Fibroblast of skin of left biceps (primary cell): ENCODE measurements at places on chromosomes 3 and 15.

DNA sequence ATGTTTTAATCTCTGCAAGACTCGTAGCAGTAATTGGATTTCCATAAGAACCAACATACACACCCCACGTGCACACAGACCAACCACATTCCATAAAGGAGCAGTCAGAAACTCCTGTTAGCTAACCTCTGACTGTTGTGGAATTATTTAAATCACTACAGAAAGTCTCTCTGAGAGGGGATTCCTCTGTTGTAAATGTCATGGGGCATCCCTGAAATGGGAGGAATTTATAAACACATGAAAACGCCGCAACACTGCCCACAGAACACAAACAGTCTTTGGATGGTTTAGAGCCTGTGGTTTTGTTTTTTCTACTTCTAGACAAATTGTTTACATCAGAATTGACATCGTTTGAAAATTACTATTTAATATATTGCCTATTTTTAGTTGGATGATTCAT is 740.1 kb upstream of the GRM7 start:
- DNase-seq: no peak

- DNase-seq: no peak
Measured at GRCh38 chr3:9732080-9732739, 675 bp downstream of the BRPF1 start.

- DNase-seq: no peak
Measured at GRCh38 chr3:104397713-104398112, 969.0 kb upstream of the ALCAM start.

GRCh38 chr3:79329154-79329553 is 438.6 kb downstream of the ROBO1 start:
- no peak for DNase-seq

DNA sequence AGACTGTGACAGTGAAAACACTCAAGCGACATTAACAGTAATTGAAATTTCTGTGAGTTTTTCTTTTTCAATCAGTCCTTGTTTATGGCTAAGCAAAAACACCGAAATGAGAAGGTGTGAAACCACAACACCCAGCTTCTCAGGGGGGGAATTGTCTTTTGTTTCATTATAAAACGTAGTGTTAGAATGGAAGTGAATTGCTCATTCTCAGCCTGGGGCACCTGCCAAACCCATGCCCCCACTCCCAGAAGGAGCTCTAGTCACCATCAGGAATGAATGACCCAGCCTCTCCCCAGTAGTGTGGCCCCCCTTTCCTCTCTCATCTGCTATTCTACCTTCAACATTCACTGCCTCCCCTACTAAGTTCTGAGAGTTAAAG is 185.8 kb upstream of the CFAP20DC start:
- DNase-seq: no peak

DNA sequence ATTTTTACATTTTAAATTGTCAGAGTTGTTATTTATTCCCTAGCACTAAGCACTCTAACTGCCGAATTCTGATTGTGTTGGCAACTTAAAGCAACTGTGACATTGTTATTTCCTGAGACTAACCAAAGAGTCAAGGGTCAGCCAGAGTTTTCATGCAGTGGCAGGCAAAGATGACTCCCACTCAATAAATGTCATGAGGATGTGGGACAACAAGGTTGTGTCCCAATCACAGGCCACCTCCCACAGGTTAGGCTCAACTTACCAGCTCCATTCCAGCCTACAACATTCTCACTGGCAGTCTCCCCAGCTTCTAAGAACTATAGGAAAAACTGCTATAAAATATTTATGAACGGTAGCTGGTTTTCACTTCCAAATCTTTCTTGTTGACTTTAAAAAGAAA is 80.1 kb downstream of the RSL24D1 start:
- DNase-seq: no peak

GRCh38 chr3:196621611-196622010 is 17.9 kb upstream of the NRROS start:
- DNase-seq: no peak
